ENCODE measurements at places on chromosomes 11 and 22.

DNA sequence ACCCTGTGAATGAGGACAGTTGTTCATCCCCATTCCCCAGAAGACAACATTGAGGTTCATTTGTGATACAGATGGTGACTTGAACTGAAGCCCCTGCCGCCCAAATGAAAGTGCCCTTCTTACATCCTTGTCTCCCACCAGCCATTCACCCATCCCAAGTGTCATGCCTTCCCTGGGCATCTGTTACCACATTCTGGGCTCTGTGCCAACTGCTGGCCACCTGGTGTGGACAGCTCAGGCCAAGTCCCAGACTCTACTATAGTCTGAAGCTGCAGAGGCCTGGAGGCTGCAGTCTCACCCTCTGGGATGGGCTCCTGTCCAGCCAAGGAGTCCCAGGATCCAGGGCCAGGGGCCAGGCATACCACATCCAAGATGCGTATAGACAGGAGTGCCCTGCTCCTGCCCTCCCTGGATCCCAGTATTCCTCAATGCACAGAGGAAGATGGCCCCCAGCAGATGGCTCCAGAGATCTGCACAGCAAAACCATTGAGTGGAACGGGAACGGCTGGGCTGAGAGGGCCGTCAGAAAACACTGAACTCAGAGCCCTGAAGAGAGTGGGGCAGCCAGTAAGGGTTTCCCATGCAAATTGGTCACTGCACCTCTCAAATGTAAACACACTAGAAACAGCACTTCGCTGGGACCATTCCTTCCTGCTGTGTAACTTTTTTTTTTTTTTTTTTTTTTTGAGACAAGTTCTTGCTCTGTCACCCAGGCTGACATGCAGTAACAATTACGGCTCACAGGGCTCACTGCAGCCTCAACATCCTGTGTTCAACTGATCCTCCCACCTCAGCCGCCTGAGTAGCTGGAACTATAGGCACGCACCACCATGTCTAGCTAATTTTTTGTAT is 22.8 kb downstream of the ARRB1 start:
- DNase-seq: peak; percentile 47

- DNase-seq: no peak
Observed at GRCh38 chr11:12526789-12527188, 147.4 kb upstream of the TEAD1 start.

GRCh38 chr11:87477321-87477720 is 439.6 kb downstream of the TMEM135 start:
- DNase-seq: no peak

DNA sequence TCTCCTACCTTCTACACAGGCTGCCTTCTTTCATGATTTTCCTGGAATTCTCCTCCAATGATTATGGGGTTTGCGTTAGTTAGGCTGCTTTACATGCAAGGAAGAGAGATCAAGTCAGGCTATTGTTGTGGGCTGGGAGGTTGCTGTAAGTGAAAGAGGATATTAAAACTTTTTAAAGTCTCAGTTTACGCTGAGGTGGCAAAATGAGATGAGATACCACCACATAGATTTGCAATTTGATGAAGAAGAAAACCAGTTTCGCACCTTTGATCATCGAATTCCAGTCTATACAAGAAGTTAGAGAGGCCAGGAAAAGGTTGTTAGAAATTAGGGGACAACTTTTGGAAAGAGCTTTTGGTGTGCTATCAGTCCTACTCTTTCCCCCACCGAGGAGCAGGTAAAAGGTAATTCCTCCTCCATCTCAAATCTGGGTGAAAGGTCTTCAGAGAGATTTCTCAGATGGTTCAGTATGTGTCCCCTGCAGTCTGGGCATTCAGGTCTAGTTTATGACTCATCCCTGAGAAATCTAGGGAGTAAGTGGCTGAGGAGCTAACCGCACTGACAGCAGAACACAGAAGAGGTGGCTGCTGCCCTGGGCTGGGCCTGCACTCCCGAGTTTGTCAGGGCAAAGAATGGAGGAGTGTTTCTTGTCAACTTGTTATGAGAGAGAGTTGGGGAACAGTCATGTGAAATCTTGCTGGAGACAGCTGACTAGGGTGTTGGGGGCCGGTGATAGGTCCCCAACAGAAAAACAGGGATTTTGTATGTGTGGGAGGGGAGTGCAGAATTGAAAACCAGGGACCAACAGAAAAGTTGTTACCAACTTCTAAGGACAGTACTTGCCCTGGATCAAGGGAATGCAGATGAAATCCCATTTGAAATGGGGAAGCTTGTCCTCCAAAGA is 34.7 kb downstream of the CCDC83 start:
- no peak for DNase-seq

DNA sequence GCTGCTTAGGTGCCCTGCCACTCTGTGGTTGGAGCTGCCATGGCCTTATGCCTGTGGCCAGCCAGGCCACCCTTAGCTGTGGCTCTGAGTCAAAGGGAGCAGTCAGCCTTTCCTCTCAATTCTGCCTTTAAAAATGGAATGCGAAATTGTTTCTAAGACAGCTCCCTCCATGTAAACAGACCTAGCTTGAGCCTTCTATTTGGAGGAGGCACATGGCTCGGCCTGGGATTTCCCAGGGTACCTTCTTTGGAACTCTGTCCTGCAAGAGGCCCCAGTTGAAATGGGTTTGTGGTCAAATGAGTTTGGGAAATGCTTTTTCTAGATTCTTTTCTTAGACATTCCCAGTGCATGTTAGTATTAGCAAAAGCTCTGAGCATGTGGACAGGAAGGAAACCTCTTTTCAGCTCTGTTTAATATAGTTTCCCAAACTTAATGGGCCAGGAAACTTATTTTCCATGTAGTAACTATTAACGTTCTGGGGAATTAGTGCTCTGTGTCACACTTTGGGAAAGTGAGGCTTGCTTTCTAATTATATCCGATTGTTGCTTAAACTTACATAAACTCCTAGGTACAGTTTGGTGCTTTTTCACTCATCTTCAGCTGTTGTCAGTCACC is 7.8 kb downstream of the PHOX2A start:
- DNase-seq: no peak

GRCh38 chr11:64998141-64998540 is 1.4 kb upstream of the BATF2 start:
- DNase-seq: no peak

Data from T-helper 1 cell (primary cell).